NCI-H1048 (cell line): ENCODE measurements at places on chromosomes 12 and 14.

GRCh38 chr14:79656056-79656455 lies 555.2 kb downstream of the DIO2 start:
- no peak for DNase-seq

- no peak for DNase-seq
Observed at GRCh38 chr14:64196814-64197411, 97.3 kb downstream of the ESR2 start.

DNA sequence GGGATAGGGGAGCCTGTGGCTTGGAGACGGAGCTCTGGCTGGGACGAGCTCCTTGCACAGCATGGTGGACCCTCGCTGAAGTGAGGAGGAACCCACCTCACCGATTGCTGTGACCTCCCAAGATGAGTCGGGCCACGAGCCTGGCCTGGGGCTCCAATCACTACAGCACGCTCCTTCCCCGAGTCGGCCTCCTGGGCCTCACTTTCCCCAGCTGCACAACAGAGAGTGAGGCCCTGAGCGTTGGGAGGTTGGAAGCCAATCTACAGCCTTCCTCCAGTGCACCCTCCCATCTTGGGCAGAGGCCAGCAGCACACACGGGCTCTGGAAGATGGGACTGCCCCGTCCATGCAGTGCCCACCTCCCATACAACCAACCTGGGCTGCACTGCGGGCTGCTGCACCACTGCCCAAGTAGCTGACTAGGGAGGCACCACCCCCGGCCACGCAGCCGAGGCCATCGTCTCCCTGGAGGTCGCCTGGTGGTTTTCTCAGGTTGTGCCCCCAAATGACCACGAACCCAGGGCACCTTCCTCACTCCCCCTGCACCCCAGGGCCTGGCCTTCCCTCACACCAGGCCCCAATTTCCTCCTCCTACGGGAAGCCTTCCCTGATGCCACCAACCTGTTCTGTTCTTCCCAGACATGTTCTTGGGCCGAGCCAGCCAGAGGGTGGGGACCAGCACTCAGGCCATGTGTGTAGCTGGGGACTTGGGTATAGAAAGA lies 152.3 kb upstream of the C14orf180 start:
- no peak for DNase-seq

GRCh38 chr12:99985129-99985570 lies 414 bp upstream of the ANKS1B start:
- DNase-seq: no peak

DNA sequence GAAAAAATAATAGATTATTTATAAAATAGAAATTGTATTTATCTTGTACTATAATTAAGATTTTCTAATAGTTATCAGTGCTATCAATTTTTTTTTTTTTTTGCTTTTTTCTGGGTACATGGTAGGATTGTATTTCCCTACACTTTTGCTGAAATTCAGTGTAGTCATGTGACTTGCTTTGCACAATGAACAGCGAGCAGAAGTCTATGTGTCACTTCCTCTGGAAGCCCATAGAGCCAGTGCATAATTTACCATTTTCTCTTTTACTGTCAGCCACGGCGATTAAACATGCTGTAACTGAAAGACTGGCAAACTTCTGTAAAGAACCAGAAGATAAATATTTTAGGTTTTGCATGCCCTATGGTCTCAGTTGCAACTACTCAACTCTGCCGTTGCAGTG lies 80.8 kb upstream of the PPP1R12A start:
- DNase-seq: no peak

DNA sequence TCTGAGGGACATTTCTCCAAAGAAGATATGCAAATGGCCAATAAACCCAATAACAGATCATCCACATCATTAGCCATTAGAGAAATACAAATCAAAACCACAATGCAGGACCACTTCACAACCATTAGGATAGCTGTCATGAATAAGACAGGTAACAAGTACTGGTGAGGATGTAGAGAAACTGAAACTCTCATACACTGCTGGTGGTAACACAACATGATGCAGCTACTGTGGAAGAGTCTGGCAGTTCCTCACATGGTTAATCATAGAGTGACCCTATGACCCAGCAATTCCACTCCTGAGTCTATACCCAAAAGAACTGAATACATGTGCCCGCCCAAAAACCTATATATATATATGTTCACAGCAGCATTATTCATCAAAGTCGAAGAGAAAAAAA lies 39.0 kb downstream of the TTC9 start:
- no peak for DNase-seq

- DNase-seq: no peak
Observed at GRCh38 chr14:60648249-60648933, 886 bp downstream of the SIX1 start.

DNA sequence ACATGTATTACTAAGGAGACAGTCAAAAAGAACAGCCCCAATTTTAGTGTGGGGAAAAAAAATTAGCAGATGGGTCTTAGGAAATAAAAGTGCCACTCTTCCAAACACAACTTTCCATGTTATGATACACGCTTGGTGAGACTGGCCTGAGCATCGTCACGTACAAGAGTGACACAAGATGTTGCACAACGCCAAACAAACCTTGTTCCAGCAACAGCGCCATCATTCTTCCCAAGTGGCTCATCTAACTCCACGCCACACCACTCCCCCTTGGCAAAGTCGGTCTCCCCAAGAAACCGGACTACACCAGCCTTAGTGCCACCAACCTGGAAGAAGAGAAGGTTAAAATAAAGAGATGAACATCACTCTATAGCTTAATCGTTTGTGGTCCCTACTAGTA lies 58.7 kb downstream of the CLIP1 start:
- no peak for DNase-seq

GRCh38 chr12:52686063-52686462 lies 5.9 kb upstream of the KRT1 start:
- no peak for DNase-seq

GRCh38 chr12:88932457-88932856 lies 352.2 kb upstream of the KITLG start:
- no peak for DNase-seq

- DNase-seq: no peak
Observed at GRCh38 chr12:52763036-52763659, 14.0 kb downstream of the KRT76 start.

- no peak for DNase-seq
Observed at GRCh38 chr12:93572712-93573551, 457 bp downstream of the SOCS2 start.

DNA sequence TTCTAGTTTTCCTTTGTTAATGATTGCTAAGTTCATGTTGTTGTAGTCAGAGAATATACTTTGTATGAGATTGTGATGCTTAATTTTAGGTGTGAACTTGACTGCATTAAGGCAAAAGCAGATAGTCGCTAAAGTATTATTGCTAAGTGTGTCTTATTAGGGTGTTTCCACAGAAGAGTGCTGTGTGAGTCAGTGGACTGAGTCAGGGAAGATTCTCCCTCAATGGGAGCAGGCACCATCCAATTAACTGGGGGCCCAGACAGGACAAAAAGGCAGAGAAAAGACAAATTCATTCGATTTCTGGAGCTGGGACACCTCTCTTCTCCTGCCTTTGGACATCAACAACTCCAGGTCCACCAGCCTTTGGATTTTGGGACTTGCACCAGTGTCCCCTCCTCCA lies 48.5 kb downstream of the BAZ1A start:
- no peak for DNase-seq

DNA sequence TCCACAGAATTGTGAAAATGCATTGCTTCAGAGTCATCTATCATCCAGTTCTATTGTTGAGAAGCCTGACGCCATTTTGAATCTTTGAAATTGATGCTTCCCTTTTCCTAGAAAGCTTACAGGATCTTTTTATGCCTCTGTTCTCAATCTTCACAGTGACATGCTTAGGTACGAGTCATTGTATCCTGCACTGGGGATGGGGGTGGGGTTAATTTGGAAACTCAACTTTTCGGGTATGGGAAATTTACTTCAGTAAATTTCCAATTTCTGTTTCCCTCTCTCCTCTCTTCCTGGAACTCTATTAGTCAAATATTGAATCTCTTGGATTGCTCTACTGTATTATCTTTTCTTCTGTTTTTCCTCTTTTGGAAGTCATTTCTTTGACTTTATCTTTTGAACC lies 24.5 kb downstream of the RNASE10 start:
- no peak for DNase-seq

DNA sequence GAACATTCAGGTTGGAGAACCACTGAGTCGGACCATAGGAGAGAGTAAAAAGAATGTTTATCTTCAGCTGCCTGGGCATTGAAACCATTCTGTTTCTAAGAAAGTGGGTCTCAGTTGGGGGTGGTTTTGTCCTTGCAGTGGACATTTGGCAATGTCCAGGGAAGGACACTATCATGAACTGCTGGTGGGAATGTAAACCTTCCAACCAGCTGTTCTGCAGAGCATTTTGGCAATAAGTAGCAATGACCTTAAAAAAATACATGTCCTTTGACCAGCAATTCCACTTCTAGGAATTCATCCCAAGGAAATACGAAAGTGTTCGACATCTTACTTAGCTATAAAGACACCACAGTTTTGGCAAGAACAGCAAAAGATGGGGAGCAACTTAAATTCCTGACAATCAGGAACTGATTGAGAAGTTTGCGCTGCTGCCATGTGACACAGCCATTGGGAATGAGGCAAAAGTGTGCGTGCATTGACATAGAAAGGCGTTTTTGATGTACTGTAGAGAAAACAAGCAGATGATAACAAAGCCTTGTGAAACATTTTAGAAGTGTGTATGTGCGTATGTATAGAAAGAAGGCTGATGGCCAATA lies 82.9 kb upstream of the MAP1LC3B2 start:
- DNase-seq: no peak

DNA sequence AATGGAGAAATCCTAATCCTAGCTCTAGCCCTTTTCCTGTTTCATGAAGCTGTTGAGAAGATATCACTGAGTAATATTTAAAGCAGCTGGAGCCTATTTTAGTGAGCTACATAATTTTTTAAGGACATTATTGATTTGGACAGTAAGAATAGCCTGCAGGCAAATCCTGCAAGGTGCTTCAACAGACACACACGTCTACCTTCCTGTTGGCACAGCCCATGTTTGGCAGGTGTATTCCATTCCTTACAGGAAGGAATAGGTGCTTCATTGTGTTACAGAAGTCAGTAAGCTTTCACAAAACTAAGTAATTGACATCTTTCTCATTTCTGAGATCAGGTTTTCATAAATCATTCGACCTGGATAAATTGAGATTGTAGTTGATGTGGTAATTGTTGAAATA lies 50.6 kb downstream of the FOXA1 start:
- no peak for DNase-seq

DNA sequence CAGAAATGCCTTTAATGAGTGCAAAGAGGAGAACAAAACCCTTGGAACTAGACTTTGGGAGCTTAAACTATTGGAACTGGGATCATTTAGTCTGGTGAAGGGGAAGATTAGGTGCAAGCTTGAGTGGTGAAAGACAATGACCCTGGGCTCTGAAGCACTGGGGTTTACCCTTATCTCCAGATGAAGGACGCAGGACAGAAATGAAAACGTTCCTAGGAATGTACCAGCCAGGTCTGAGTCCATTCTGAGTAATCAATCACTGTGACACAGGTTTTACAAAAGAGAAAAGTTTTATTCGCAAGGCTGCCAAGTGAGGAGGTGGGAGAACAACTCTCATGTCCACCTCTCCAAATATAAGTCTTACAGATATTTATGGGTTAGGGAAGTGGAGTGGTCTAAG lies 249.1 kb downstream of the LRIG3 start:
- no peak for DNase-seq
